ENCODE measurements at places on chromosomes 2 and 18. TPM values are rescaled to one million over a fixed set of nuclear protein-coding genes. Genes with fewer than 3 reads are reported as not detected.

HOXD4 gene
- not detected for total RNA-seq

FEZ2 gene
- 46.3 TPM for total RNA-seq

- no peak for DNase-seq
Observed at GRCh38 chr18:28399781-28400362, 222.9 kb upstream of the CDH2 start.

DNA sequence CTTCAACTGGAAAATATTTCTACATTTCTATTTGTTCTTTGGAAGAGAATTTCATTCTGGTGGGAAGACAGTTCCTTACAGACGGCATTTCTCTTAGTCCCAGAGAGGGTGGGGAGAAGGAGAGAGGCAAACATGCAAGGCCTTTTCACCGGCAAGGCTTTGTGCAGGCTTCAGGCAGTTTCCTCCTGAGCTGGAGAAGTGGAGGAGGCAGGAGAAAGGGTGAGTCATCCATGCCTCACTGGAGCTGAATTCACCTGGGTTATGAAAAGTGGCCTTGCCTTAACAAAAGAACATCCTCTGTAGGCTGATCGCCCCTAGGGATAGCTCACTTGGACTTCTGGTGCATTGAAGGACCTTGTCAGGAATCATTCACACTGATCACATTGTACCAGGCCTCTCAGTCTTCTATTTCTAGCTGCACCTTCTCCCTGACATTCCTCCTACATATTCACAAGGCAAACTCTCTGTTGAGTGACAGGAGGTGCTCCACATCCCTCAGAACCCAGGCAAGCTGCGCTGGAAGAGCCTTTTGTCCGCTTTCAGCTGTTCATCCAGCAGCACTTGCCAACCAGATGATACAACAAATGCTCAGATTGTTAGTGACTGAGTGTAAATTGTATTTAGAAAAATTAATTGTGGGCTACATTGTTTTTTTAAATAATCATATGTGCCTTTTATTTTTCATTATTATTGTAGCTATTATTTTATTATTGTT, 796.1 kb downstream of the DCDC2C start:
- peak; percentile 1 for DNase-seq
